ENCODE measurements at places on chromosomes 7 and 10.

GRCh38 chr7:107672183-107672582 lies 11.6 kb downstream of the SLC26A4 start:
- no peak for DNase-seq

GRCh38 chr10:6512182-6512581 lies 67.9 kb downstream of the PRKCQ start:
- no peak for DNase-seq

DNA sequence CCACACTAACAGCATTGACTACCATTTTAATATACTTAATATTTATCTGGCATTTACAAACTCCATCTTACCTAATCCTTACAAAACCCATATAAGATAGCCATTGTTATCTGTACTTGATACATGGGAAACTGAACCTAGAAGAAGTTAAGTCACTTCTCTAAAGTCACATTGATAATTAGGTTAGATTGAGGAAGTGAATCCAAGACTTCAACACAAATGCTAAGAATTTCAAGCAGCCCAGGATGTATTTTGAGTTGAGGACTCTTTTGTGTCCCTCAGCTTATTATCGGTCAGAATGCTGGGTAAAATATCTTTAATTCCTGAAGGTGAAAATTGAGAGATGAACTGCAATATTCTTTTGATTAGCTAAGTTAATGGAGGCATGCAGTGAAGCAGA lies 465.5 kb downstream of the PHTF2 start:
- no peak for DNase-seq

GRCh38 chr10:124302951-124303505 lies 115.7 kb downstream of the OAT start:
- no peak for DNase-seq

- peak; percentile 73 for DNase-seq
Observed at GRCh38 chr7:30159698-30160143, 24.9 kb downstream of the MTURN start.

- no peak for DNase-seq
Observed at GRCh38 chr10:12594448-12594944, 245.1 kb downstream of the CAMK1D start.

DNA sequence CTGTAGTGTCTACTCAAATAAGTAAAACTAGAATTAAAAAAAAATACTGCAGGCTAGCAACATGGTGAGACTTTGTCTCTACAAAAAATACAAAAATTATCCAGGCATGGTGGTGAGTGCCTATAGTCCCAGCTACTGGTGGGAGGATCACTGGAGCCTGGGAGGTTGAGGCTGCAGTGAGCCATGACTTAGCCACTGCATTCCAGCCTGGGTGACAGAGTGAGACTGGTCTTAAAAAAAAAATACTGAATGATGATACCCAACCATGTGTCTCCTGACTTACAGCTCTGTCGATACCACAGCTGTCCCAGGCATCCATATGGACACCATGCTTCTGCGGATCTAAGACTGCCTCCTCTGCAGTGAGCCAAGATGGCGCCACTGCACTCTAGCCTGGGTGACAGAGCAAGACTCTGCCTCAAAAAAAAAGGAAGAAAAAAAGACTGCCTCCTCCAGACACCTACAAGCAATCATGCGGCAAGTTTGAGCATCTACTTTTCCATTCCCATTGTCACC lies 7.9 kb upstream of the FRAT1 start:
- no peak for DNase-seq

DNA sequence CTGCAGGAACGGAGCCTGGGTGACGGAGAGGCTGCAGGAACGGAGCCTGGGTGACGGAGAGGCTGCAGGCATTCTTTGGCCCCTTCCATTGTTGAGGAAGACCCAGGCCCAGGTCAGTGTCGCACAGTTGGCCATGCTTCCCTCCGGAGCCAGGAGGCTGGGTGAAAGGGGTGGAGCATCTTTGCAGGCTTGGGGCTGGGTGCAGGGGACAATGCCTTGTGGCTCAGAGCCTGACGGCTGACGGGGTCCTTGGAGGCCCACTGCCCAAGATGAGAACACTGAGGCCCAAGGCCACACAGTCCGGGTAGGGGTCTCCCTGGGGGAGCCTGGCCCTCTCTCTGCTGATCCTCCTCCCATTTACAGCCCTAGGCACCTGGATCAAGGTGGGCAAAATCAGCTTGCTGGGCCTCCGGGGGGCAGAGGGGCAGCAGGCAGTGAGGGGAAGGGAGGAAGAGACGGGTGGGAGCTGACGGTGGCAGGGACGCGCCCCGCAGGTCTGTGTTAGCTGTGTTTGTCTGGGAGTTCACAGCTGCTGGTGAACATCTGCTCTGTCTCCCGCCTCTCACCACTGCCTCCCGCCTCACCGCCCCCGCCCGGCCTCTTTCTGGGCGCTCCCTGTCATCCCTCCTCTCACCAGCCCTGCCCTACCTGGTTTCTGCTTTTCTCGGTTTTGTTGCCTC lies 30.6 kb upstream of the PCBD1 start:
- DNase-seq, result no peak

DNA sequence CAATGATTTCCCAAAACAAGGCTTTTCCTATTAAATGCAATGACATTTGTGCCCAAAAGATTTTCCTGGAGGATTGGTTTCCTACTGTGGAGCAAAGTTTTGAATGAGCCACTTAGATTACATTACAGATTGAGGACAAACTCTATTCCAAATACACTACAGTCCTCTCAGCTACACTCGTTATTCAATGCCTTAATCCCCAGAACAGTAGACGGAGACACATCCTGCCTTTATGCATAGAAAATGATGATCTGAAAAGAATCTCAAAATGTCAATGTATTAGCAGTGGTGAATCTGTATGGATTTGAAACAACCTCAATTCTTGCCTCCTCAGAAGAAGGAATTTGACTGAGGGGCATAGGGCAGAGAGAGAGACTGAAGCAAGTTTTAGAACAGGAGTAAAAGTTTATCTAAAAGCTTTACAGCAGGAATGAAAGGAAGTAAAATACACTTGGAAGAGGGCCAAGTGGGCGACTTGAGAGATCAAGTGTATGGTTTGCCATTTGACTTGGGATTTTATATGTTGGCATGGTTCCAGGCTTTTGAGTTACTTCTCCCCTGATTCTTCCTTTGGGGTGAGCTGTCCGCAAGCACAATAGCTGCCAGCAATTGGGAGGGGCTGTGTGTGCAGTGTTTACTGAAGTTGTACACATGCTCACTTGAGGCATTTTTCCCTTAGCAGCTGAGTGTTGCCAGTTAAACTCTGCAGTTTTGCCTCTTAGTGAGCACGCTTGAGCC lies 891.9 kb upstream of the MBL2 start:
- DNase-seq, result peak; percentile 2

- peak; percentile 65 for DNase-seq
Observed at GRCh38 chr7:157318015-157318706, 18.6 kb upstream of the DNAJB6 start.

DNA sequence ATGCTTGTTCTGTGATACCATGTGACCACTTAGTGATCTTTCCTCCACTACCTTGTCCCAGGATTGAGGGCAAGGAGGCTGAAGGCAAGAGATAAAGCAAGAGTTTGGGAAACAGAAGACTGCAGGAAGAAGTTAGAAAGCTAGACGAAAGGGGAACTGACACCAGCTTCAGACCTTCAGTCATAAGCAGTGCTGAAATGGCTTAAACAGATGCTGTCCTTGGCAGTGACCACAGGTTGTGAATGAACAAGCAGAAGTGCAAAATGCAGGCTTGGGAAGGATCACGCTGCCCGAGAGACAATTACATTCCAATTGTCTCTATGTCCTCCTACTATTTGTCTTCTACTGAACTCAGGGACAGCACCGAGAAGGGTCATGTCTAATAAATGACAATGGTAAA lies 704.9 kb upstream of the AUTS2 start:
- no peak for DNase-seq

GRCh38 chr7:122577449-122578003 lies 121.4 kb downstream of the RNF133 start:
- DNase-seq, result no peak

DNA sequence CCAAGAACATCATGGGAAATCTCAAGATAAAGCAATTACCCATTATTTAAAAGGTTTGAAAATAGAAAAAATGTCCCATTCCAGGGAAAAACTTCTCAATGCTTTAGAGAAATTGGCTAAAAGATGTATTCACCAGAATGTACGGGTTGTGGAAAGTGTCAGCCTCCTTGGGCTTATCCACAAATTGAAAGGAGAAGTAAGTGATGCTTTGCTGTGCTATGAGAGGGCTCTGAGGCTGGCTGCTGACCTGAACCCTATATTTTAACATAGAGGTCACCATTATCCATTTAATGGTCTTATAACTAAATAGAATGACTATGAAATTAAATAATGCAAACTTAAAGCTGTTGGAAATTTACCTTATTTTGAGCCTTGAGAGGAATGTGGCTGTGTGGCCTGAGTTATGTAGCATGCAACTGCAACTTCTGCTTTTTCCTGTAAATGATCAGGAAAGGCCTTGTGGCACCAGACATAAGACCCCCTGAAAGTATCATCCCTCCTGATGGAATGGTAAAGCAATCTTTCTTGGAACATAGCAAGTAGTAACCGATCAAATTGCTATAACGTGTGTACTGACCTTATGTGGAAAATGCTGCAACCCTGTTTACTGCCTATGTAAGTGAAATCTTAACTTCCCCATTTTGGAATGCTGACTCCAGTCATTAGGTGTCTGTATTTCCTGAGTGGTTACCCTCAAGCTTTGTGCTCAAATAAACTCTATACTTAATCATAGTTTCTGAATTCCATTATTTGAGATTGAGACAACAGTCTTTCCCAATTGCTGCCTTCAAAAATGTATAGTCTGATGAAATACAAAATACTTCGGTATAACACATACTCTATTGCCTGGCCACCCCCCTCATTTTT lies 6.9 kb downstream of the IFIT1B start:
- peak; percentile 51 for DNase-seq

GRCh38 chr10:8889538-8889937 lies 835.0 kb downstream of the GATA3 start:
- DNase-seq, result no peak

- DNase-seq, result no peak
Observed at GRCh38 chr10:37728830-37729229, 128.6 kb downstream of the ZNF248 start.

- DNase-seq, result no peak
Observed at GRCh38 chr10:73723516-73723915, 20.7 kb upstream of the SEC24C start.

DNA sequence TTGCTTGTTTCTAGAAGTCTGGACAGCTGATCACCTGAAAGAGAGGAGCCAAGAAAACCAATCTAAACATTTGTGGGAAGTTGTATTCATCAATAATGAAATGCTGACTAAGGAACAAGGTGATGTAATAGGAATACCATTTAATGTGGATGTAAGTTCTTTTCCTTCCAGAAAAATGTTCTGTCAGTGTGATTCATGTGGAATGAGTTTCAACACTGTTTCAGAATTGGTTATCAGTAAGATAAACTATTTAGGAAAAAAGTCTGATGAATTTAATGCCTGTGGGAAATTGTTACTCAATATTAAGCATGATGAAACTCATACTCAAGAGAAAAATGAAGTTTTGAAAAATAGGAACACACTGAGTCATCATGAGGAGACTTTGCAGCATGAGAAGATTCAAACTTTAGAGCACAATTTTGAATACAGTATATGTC lies 39.8 kb upstream of the ZNF37A start:
- no peak for DNase-seq

DNA sequence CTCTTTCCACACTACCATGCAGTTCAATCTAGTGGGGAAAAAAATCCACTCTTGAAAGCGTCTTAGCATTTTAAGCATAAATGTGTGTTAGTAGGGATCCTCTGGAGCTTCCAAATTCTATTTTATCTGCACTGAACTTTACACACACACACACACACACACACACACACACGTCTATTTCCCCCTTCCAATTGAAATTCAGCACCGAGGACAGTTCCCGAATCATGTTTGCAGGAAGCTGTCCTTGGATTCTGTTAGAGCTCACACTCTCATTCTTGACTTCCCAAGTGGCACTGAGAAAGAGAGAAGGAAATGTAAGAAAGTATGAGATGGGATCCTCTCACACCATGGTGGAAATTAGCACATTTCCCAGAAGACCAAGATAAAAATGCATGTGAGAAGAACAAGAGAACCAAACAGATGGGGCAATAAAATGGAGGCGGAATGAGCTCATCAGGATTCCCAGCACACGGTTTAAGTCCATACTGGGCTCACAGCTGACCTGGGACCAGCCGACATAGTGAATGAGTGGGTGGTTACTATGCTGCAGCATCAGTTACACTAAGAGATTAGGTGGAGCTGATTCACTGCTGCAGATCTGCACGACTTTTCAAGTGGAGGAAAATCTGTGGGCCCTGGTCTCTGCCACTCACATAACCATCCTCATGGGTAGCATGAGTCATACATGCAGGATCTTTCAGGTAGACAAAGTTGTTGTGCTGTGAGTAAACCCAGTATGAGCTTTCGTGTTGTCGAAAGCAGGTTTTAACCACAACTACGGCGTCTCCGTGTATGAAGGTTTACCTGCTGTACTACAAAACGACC lies 3.3 kb upstream of the NPTX2 start:
- DNase-seq, result peak; percentile 44

DNA sequence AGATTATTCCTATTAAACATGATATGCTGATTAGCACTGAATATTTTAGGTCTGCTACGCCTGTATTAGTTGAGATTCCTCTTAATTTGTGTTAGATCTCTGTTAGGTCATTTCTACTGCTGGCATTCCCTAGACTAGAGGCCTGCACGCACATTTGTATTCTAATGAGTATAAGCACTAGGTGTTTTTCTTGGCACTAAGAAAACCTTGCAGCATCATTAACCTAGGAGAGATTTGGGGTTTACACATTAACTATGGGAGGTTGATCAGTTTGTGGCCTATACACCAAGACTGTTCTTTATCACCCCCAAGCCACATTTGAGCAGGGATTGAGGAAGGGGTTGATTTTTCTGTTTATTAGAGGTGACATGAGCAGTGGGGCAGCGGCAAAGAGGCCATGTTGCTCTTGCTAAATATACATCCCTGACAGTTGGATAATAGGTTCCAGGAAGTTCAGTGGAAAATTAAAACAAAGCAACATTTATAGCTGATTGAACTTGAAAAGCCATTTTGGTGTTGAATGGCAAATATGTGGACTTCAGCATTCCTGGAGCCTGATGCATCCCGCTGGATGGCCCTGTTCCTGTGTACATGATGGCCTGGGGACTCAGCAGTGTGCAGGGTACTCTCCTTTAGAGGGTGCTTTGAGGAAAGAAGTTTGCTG lies 65.2 kb downstream of the GBF1 start:
- DNase-seq, result no peak

DNA sequence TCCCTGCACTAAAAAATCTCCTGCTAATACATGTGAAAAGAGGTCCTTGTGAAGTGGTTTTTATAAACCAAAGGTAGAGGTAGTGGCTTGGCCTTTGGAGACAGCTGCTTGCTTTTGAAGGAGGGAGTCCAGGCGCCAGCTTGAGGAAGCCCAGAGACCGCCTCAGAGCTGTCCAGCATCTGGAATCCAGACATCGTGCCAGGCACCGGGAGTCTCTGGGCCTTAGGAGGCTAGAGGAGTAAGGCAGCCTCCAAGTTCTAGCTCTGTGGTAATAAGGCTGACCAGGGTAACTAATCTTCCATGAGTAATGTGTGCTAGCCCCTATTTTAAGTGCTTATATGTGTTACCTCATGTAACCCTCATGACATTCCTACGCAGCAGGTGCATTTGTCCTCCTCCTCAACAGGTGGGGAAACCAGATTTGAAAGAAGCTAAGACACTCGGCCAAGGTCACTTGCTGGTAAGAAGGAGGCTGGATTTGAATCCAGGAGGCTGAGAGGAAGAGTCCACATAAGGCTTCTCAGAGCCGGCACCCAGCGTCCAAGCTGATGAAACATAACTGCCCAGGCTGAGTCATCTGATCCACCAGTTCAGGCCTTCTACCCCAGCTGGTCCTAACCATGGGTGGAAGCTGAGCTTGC lies 26.1 kb downstream of the PRLHR start:
- no peak for DNase-seq

- DNase-seq, result no peak
Observed at GRCh38 chr10:78185693-78186055, 152.0 kb downstream of the RPS24 start.

All from hematopoietic multipotent progenitor cell treated with erythropoietin and hydrocortisone succinate and interleukin-3 and kit ligand, for 6 days (in vitro differentiated cells).